ENCODE measurements at places on chromosomes 6 and 20.

- DNase-seq, result no peak
These were observed 870 bp downstream of the PAK5 start for GRCh38 chr20:9838035-9838377.

DNA sequence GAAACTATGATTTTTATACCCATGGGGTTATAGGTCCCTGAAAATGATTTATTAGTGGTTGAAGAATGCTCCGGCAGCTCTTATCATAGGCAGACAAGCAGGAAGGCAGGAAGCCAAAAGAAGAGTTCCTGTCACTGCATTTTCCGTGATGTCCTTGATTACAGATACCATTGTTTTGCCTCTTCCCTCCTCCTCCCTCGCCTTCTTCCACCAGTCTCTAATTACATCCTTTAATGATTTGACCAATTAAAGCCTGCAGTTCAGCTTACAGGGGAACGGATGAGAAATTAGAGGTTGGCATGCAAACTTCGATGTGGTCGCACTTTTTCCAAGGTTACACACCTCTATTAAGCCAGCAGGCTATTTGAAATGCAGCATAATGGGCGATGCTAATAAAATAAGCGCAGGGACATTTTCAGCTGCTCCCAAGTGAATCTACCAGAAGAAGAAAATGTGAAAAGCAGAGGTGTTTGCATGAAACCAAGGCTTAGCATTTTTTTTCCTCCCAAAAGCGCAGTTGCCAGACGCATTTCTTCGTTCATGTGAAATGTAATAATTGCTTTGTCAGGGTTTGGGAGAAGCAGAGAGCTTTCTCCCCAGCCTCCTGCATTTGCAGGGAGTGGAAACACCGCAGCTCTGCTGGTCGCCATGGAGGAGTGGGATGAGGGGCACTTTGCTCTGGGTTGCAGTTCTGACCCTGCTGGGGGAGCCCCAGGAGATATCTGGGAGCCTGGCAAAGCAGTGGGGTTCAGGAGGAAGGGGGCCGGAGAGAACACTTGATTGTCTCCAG lies 6.0 kb downstream of the NOX3 start:
- DNase-seq, result no peak

DNA sequence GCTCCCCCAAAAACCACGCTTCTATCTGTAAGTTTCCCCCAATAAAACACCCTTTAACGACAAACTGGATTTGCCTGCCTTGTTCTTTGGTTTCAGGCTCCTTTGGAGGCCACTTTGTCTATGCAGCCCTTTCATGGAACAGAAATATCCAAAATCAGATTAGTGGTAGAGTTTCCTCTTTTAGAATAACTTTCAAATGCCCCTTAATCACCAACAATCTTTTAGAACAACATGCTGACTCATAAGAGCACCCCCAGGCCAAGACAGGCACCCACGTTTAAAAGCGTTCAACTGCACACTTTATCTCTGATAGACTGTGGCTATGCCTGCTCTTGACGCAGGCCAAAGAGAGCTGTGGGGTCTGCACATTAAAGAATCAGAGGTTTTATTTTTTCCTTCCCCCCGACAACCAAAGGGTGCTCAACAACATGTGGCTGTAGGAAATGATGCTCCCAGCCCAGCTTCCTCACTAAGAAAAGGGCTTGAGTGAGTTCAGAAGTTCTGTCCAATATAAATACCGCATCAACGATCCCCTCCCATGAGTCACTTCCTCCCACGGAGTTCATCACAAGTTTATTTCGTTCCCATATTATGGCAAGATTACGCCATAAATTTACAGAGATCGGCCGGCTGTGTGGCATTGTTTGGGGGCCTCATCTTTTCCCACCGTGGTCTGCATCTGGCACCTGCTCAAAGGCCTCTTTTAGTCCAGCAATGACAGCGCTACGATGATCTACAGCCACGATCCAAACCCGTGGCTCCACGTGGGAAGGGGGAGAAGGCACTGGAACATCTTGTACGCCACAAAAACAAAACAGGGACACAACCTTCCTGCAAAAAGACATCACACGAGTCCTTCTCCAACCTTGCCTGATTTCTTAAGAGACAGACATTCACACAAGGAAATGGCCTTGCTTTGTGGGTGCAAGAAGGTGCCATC lies 88.8 kb upstream of the NFATC2 start:
- peak; percentile 63 for DNase-seq

DNA sequence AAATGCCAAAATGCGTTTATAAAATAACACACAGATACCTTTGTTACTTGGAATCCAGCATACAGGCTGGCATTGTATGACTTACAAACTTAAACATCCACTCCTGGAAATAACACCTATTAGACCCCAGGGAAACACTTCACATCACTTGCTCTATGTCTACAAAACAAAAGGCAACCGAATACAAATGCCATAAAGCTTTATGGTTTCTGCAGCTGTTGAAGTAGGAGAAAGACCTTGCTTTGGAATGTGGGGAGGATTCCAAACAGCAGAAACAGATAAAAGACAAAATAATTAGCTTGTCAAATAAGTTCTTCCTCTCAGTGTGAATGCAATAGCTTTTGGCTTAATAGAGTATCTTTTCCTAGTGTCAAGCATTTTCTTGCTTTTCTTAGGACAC lies 9.8 kb upstream of the AMD1 start:
- DNase-seq, result no peak

- DNase-seq, result no peak
These were observed 18.9 kb downstream of the L3MBTL3 start for GRCh38 chr6:130037207-130037811.

GRCh38 chr6:167682546-167683027 lies 144.1 kb upstream of the AFDN start:
- no peak for DNase-seq

- no peak for DNase-seq
These were observed 171.0 kb downstream of the QRSL1 start for GRCh38 chr6:106800379-106800778.

DNA sequence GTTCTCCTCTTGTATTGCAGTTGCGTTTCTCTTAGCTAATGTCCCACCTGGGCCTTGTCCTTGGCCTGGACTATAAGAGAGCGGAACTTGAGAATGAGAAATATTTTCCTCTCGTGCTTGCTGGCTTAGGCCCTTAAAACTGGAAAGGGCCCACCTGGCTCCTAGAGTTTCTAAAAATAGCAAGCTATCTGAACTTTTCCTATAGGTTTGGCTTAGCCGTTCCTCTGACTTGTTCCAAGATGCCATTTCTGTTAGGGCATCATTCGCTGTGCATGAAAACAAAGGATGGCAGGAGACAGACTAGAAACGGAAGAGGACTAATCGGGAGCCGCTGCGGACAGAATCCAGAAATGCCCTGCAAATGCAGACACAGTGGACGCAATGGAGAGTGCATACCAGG lies 4.5 kb downstream of the RIPOR3 start:
- DNase-seq, result no peak

DNA sequence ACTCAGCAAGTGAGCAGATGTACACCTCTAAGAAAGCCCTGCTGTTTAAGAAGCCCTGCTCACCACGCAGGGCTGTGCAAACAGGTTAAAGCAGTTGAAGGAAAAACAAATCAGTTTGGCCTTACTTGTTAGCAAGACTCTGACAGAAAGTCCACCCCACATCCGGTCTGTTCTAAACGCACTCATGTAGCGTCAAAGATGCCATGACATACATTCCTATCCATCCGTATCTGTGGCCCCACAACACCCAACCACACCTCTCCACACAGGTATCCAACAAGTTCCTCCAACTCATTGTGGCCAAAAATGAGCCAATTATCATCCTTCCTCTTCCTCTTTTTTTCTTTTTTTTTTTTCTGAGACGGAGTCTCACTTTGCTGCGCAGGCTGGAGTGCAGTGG lies 22.8 kb upstream of the RAB22A start:
- no peak for DNase-seq

DNA sequence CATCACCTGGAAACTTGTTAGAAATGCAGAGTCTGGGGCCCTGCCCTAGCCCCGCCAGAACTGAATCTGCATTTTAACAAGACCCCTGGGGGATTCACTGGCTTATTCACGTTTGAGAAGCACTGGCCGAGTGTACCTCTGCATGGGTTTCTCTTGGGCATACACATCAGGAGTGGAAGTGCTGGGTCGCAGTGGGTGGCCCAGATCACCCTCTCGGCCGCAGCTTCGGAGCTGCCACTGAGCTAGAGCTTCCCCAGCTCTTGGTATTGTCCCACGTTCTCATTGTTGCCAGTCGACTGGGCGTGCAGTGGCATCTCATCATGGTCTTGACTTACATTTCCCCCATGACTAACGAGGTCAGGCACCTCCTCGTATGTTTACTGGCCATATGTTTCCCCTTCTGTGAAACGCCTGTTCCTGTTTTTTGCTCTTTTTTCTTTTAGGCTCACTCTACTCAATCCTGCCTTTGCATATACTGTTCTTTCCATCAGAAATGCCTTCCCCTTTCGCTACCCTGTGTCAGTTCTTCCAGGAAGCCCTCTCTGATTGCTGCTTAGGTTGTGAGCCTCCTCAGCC lies 3.0 kb upstream of the DLGAP4 start:
- no peak for DNase-seq

- DNase-seq, result no peak
These were observed 52.2 kb downstream of the CDC40 start for GRCh38 chr6:110232450-110232849.

GRCh38 chr6:138509371-138509770 lies 10.1 kb upstream of the NHSL1 start:
- no peak for DNase-seq

GRCh38 chr6:167738386-167738785 lies 88.3 kb upstream of the AFDN start:
- no peak for DNase-seq

DNA sequence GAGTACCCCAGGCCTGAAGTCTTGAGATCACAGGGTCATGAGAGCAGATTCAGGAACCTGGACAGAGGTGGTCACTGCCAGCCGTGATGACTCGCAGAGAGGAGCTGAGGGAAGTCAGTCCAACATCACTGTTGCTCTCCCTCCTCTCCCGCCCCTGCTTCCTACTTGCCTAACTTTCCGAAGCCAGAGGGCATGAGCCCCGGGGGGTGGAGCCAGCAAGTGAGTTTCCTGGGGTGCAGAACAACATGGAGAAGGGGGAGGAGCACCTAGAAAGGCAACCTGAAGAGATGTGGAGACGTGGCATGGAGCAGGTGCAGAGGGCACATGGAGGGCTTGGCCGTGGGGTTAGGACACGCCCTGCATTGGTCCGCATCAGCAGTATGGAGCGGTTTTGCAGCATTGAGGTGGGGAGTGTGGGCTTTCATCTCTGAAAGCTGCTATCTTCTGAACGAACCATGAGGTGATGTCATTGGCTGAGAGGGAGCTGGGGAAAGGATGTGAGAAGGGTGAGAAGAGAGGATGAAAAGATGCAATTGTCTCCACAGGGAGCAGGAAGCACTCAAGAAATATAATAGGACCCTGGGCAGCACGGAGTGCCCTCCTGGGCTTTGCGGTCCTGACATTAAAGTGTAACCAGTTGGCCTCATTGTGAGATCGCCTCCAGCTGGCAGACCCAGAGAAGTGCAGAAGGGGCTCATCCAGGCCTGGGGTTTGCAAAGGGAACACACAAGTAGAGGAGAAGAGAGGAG lies 25.0 kb downstream of the GDAP1L1 start:
- no peak for DNase-seq

- DNase-seq, result no peak
These were observed 44.1 kb upstream of the EDN1 start for GRCh38 chr6:12245763-12246718.

DNA sequence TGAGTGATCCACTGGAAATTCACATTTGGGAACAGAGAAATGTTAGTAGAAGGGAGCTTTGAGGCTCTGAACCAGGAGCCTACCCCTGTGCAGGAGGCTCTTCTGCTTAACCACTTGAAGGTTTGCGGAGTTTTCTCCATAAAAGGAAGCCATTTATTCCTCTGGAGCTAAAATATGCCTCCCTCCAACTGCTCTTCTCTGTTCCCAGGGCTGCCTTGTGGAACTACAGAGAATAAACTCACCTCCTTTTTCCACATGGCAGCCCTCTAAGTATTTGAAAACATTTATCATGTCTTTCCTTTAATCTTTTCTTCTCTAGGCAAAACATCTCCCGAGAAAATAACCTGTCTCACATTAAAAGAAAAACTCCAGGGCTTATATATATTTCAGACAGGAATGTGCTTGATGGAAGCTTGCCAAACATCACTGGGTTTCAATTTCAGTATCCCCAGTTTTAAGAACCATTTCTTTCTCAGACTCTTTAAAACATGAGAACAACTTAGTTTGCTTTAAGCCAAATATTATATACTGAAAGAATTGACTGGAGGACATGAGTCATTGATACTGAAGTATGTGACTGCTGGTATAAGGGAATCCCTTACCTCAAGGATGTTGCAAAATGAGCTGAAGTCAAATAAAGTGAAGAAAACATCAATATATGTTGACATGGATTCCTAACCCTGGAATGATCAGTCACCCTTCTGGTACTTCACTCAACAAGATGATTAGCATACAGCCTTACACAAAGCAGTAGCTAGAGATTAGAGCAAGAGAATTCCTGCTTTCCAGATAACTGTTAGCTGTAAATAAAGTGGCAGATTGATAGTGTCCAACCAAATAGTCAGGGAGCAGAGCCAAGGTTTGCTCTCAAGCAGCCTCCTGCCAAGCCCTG lies 74.0 kb downstream of the ZBTB2 start:
- DNase-seq, result no peak

Measured in GOT3 (cell line).